ENCODE measurements at places on chromosomes 7 and 10. TPM values are rescaled to one million over a fixed set of nuclear protein-coding genes. Genes with fewer than 3 reads are reported as not detected.

NFE2L3 gene
- 12.0 TPM for total RNA-seq

ELOVL3 gene
- not detected for total RNA-seq

- no peak for DNase-seq
- H3K4me1 ChIP-seq = no peaks in the 10 kb centered on the region
- H3K27me3 ChIP-seq = no peaks in the 10 kb centered on the region
- no peak overlapping the region for H3K27ac ChIP-seq
Measured at GRCh38 chr7:47085491-47086275, 496.2 kb downstream of the TNS3 start.

GRCh38 chr7:21543528-21544302 lies 876 bp downstream of the DNAH11 start:
- peaks cover 6% of the 10 kb centered on the region for H3K36me3 ChIP-seq
- H3K4me3 ChIP-seq = peak overlapping the region; percentile 73
- H3K27ac ChIP-seq = no peak overlapping the region
- H3K27me3 ChIP-seq = peaks cover 61% of the 10 kb centered on the region
- peaks cover 15% of the 10 kb centered on the region for H3K4me1 ChIP-seq

DNA sequence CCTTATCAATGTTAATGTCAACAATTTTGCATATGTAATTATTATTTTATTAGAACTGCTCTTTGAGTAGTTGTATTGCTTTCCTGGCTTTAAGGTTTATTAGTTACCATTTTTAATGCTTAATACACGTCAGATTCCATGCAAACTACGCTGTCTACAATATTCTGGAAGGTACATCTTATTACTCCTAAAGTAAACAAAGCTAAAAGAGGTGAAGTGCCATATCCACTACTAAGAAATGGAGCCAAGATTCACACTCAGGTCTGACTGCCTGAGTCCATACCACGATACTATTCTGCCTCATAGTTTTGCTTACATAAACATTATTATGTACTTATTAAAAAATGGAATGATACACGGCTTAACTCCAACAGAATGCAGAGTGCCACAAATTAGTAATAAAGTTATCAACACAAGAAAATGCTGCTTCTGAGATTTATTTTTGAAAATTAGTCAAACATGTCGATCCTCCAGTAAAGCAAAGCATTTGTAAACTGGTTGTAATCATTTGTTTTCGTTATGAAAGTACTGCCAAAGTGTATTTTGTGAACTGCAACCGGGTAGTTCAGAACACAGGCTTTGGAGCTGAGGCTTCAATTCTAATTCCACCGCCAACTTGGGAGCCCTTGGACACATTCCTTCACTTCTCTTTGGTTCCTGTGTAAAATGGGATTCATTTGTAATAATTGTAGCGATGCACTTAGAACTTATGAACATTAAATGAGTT lies 1.1 kb upstream of the DMTF1 start:
- H3K27ac ChIP-seq = peak overlapping the region; percentile 95
- peaks cover 34% of the 10 kb centered on the region for H3K4me1 ChIP-seq
- H3K4me3 ChIP-seq = peak overlapping the region; percentile 86
- no peaks in the 10 kb centered on the region for H3K27me3 ChIP-seq
- DNase-seq = no peak

NODAL gene
- not detected for total RNA-seq

MAP3K8 gene
- total RNA-seq = 13.1 TPM

GRCh38 chr10:30769361-30769760 lies 139.8 kb upstream of the LYZL2 start:
- no peaks in the 10 kb centered on the region for H3K4me1 ChIP-seq
- H3K27me3 ChIP-seq = no peaks in the 10 kb centered on the region
- no peaks in the 10 kb centered on the region for H3K36me3 ChIP-seq
- DNase-seq = no peak
- H3K4me3 ChIP-seq = no peak overlapping the region
- no peak overlapping the region for H3K27ac ChIP-seq

VAX1 gene
- total RNA-seq = not detected

CYP3A4 gene
- not detected for total RNA-seq

GRCh38 chr10:44237364-44238049 lies 147.4 kb downstream of the CXCL12 start:
- H3K27ac ChIP-seq = no peak overlapping the region
- H3K36me3 ChIP-seq = no peaks in the 10 kb centered on the region
- no peak for DNase-seq
- H3K27me3 ChIP-seq = no peaks in the 10 kb centered on the region
- no peak overlapping the region for H3K4me3 ChIP-seq

TMEM72 gene
- total RNA-seq = not detected

GRCh38 chr7:148579366-148579765 lies 11.2 kb upstream of the C7orf33 start:
- no peak for DNase-seq
- peaks cover 2% of the 10 kb centered on the region for H3K27me3 ChIP-seq
- no peak overlapping the region for H3K27ac ChIP-seq
- H3K4me3 ChIP-seq = no peak overlapping the region
- no peaks in the 10 kb centered on the region for H3K36me3 ChIP-seq

DNA sequence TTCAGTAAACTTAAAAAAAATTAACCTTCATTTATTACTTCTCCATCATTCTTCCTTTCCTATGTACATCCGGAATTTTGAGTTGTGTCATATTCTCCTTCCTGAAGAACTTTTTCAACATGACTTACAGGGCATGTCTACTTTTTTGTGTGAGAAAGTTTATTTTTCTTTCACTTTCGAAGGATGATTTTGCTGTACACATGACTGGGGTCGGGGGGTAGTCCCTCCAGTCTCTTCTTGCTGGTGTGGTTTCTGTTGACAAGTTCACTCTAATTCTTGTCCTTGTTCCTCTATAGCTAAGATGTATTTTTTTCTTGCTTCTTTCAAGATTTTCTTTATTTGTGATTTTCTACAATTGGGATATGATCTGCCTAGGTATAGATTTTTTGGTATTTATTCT lies 55.8 kb downstream of the INPP5A start:
- H3K4me1 ChIP-seq = peaks cover 48% of the 10 kb centered on the region
- H3K27me3 ChIP-seq = no peaks in the 10 kb centered on the region
- peaks cover 8% of the 10 kb centered on the region for H3K36me3 ChIP-seq
- no peak overlapping the region for H3K4me3 ChIP-seq
- peak overlapping the region; percentile 85 for H3K27ac ChIP-seq

SPDYE2 gene
- total RNA-seq = not detected

DNA sequence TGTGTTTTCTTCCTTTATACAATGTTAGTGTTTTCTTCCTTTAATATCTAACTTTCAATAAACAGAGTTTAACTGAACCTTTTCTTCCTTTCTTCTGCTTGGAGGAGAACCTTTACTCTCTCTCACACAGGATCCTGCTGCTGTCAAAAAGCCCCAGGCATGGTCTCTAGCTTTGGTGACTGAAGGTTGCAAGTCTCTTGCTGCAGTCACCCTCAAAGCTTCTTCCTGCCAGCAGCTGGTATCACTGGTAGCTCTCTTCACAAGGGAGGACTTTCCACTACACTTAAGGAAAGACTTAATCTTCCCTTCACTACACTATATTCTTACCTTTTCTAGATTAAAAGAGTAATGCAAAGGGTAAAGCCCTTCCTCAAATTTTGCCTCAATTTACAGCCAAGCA lies 153.4 kb downstream of the SGMS1 start:
- H3K27ac ChIP-seq = no peak overlapping the region
- peaks cover 3% of the 10 kb centered on the region for H3K36me3 ChIP-seq
- peaks cover 38% of the 10 kb centered on the region for H3K4me1 ChIP-seq
- DNase-seq = no peak
- H3K4me3 ChIP-seq = no peak overlapping the region

GRCh38 chr7:54615537-54615936 lies 73.4 kb downstream of the VSTM2A start:
- no peak overlapping the region for H3K4me3 ChIP-seq
- H3K36me3 ChIP-seq = no peaks in the 10 kb centered on the region
- H3K27ac ChIP-seq = no peak overlapping the region
- H3K27me3 ChIP-seq = no peaks in the 10 kb centered on the region
- no peak for DNase-seq

TAF5 gene
- 13.2 TPM for total RNA-seq

GRCh38 chr7:78433421-78433820 lies 634.8 kb downstream of the PHTF2 start:
- H3K27me3 ChIP-seq = no peaks in the 10 kb centered on the region
- no peak overlapping the region for H3K27ac ChIP-seq
- no peak for DNase-seq
- no peaks in the 10 kb centered on the region for H3K36me3 ChIP-seq
- H3K4me1 ChIP-seq = no peaks in the 10 kb centered on the region

MICU1 gene
- total RNA-seq = 28.7 TPM

PTEN gene
- 93.9 TPM for total RNA-seq

EXOSC1 gene
- 45.5 TPM for total RNA-seq

CFTR gene
- not detected for total RNA-seq

- H3K4me1 ChIP-seq = peaks cover 3% of the 10 kb centered on the region
- H3K27ac ChIP-seq = no peak overlapping the region
- no peaks in the 10 kb centered on the region for H3K36me3 ChIP-seq
- no peak overlapping the region for H3K4me3 ChIP-seq
- H3K27me3 ChIP-seq = peaks cover 3% of the 10 kb centered on the region
- DNase-seq = no peak
Measured at GRCh38 chr7:21671859-21672258, 129.0 kb downstream of the DNAH11 start.

- peaks cover 10% of the 10 kb centered on the region for H3K27me3 ChIP-seq
- H3K27ac ChIP-seq = no peak overlapping the region
- H3K4me1 ChIP-seq = peaks cover 3% of the 10 kb centered on the region
- H3K36me3 ChIP-seq = no peaks in the 10 kb centered on the region
Measured at GRCh38 chr7:95509199-95509598, 23.5 kb downstream of the ASB4 start.

DNA sequence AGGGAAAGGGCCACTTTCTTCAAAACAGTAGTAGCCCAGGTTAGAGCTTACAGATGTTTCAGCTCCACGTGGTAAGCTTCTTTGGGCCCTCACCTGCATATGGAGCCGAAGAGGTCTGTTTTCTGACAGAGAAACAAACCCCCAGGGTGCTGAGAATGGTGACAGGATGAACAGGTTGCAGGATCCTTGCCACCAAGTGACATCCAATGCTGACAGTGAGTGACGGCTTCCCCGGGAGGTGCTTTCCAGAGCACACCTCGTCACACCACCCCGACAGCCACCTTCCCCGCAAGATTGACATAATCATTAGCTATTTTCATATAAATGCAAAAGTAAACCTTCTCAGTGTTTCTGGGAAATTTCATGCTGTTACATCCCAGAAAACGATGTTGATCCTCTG lies 109.3 kb upstream of the BTBD16 start:
- no peaks in the 10 kb centered on the region for H3K36me3 ChIP-seq
- H3K27me3 ChIP-seq = peaks cover 67% of the 10 kb centered on the region

GRCh38 chr10:46514431-46514861 lies 42.0 kb downstream of the GPRIN2 start:
- H3K27me3 ChIP-seq = no peaks in the 10 kb centered on the region
- no peak overlapping the region for H3K4me3 ChIP-seq
- no peaks in the 10 kb centered on the region for H3K4me1 ChIP-seq
- H3K36me3 ChIP-seq = no peaks in the 10 kb centered on the region
- no peak for DNase-seq
- no peak overlapping the region for H3K27ac ChIP-seq
